ENCODE measurements at places on chromosomes 16 and 17. TPM values are rescaled to one million over a fixed set of nuclear protein-coding genes. Genes with fewer than 3 reads are reported as not detected.

DNA sequence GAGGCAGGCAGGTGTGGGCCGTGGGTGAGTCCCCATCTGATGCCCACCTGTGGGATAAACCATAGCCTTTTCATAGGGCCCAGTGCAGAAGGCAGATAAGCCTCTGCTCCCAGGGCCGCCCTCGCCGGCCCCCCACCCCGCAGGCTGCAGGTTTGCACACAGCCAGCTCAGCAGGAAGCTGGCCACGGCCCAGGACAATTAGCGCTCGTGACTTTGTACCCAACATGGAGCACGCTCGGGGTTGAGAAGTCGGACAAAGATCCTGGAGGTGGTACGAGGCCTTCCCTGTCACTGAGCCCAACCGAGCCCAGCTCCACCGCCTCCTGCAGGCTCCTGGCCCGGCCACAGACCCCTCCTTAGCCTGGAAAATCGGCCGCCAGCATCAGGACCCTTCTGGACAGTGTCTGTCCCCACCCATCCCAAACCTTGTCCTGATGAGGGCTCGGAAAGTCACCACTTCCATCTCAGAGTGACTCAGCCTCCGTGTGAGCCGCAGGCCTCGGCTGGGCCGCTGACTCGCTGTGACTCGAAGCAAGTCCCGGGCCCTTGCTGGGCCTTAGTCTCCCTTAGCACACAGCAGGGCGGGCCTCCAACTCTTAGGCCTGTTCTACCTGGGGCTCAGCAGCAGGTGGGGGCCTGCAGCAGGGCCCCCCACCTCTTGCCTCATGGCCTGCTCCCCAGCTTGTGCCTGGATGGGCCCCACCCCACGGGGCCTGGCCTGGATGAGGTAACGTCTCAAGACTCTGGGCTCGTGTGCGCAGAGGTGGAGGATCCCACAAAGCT lies 22.7 kb downstream of the FAM83G start:
- H3K4me3 ChIP-seq = no peak overlapping the region
- H3K27ac ChIP-seq = no peak overlapping the region
- no peaks in the 10 kb centered on the region for H3K27me3 ChIP-seq
- no peaks in the 10 kb centered on the region for H3K4me1 ChIP-seq
- peaks cover 2% of the 10 kb centered on the region for H3K36me3 ChIP-seq

DNA sequence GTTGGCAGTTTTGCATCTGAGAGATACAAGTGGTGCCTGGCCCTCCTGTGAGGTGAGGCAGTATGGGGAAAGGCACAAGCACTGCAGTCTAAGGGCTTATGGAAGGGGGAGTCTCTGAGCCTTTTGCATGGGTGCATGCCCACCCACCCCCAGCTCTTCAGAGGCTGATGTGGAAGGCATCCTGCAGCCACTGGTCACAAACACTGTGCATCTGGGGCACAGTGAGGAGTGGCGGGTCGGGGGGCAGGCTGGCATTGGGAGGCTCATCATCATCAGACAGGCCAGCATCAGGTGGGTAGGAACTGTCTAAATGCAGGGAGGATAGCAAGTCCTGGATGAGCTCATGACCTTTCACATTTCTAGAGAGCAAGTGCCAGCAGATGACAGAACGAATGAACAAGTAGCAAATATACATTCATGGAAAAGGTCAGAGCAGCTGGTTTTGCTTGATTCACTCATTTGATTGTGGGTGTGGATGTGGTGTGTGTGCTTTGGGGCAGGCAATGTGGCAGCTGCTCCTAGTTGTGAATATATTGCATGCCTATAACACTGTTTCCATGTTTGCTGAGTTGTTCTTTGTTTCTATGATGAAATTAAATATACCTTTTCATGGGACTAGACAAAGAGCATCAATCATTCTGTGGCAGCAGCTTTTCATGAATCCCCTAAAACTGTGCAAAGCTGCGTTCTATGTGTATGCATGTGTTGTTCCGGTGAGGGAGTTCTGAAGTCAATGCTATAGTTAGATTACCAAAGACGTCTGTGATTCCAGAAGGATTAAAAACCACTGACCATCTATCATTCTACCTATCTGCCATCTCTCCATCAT lies 29.2 kb downstream of the TRIM25 start:
- no peak overlapping the region for H3K4me3 ChIP-seq
- H3K4me1 ChIP-seq = no peaks in the 10 kb centered on the region
- DNase-seq = no peak

- peaks cover 3% of the 10 kb centered on the region for H3K27me3 ChIP-seq
- H3K4me3 ChIP-seq = no peak overlapping the region
- H3K36me3 ChIP-seq = no peaks in the 10 kb centered on the region
- no peak for DNase-seq
These were observed 3.3 kb upstream of the NOTUM start for GRCh38 chr17:81964081-81964849.

DNA sequence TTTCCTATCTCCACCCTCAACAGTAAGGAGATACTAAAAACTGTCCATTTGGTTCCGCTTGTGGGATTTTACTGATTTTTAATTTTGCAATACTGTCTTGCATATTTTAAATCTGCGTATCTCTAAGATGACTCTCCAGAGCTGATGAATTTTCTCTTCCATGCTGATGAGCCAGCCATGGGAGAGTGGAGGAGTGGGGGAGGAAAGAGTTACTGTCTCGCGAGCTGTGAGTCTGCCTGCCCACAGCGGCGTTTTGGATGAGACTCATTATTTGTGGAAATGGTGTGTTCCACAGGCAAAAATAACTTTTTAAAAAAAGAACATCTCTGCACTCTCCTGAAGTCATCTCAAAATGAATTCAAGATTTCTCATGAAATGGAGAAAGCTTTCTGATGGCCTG lies 34.6 kb upstream of the MYOCD start:
- no peaks in the 10 kb centered on the region for H3K4me1 ChIP-seq
- no peak overlapping the region for H3K4me3 ChIP-seq
- no peaks in the 10 kb centered on the region for H3K36me3 ChIP-seq
- H3K27ac ChIP-seq = no peak overlapping the region
- DNase-seq = no peak

CLEC19A gene
- not detected for polyA plus RNA-seq

DNA sequence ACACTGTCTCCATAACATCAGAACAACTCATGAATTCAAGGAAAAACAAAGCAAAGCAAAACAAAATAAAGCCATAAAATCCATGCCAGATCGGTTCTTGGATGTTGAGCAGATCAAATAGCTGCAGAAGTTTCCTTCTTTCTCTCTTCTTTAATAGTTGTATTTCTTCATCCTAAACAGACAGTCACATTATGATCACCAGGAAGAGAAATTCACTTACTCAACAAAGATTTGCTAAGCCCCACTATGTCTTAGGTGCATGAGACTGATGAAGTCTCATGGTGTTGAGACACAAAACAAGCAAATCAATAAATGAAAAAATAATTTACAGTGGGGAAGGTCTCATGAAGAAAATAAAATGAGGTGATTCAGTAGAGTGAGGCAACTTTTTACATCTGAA lies 72.8 kb downstream of the WIPI1 start:
- H3K27ac ChIP-seq = peak overlapping the region; percentile 6
- H3K4me1 ChIP-seq = peaks cover 26% of the 10 kb centered on the region
- no peaks in the 10 kb centered on the region for H3K27me3 ChIP-seq
- DNase-seq = no peak
- no peaks in the 10 kb centered on the region for H3K36me3 ChIP-seq

GRCh38 chr17:76968707-76969597 lies 100.7 kb downstream of the MGAT5B start:
- H3K27ac ChIP-seq = no peak overlapping the region
- no peak for DNase-seq
- H3K4me3 ChIP-seq = peak overlapping the region; percentile 30
- H3K27me3 ChIP-seq = peaks cover 55% of the 10 kb centered on the region
- peaks cover 7% of the 10 kb centered on the region for H3K4me1 ChIP-seq
- H3K36me3 ChIP-seq = no peaks in the 10 kb centered on the region

DNA sequence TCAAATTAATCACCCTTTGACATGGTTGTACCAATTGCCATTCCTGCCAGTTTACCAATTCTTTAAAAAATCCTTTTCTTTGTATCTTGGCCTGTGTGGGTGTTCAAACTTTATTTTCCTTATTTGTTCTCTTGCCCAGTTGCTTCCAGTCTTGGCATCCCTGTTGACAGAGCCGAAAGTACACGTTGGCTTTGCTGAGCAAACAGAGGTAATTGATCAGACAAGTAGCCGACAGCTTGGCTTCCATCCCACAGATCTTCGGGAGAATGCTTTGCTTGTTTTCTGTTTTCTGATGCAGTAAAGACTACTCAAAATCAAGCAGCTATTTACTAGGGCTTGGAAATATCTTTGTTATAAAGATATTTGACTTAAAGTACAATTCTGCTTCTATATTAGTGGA lies 506.8 kb upstream of the SALL1 start:
- H3K27ac ChIP-seq = no peak overlapping the region
- no peaks in the 10 kb centered on the region for H3K4me1 ChIP-seq
- H3K36me3 ChIP-seq = no peaks in the 10 kb centered on the region
- no peak for DNase-seq

DNA sequence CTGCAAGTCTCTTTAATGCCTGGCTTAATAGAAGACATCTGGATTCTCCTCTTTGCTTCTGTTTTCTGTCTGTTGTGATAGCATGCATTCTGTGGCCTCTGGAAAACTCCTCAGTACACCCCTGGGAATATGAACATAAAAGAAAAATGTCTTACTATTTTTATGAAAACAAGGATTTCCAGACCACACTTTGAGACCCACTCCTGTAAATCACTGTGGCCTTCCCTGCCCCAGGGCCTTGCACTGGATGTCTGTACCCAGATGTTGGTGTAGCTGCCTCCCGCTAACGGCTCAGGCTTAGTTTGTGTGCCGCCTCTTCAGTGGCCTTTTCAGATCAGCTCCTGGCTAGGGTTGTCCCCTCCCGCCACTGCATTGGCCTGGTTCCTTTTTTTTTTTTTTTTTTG lies 126.6 kb downstream of the SOCS1 start:
- no peak for DNase-seq
- no peak overlapping the region for H3K4me3 ChIP-seq
- H3K36me3 ChIP-seq = no peaks in the 10 kb centered on the region
- peaks cover 35% of the 10 kb centered on the region for H3K4me1 ChIP-seq

KIF22 gene
- polyA plus RNA-seq = 15.5 TPM

MFAP4 gene
- polyA plus RNA-seq = 8.9 TPM

DNA sequence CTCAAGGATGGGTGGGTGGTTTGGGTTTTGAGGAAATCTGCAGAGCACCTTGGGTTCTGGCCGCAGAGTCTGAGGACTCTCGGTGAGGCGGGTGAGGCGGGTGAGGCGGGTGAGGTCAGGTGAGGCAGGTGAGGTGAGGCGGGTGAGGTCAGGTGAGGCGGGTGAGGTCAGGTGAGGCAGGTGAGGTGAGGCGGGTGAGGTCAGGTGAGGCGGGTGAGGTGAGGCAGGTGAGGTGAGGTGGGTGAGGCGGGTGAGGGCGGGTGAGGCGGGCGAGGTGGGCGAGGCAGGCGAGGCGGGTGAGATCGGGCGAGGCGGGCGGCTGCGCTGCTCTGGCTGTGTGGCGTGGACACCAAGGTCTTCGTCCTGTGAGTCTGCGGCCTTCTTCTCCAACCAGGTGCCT lies 24.1 kb upstream of the RPL13 start:
- no peak overlapping the region for H3K27ac ChIP-seq
- H3K4me1 ChIP-seq = peaks cover 25% of the 10 kb centered on the region
- H3K36me3 ChIP-seq = peaks cover 86% of the 10 kb centered on the region

GRCh38 chr17:2684549-2684948 lies 27.0 kb downstream of the CLUH start:
- no peak overlapping the region for H3K27ac ChIP-seq
- H3K4me3 ChIP-seq = no peak overlapping the region
- DNase-seq = no peak
- H3K4me1 ChIP-seq = peaks cover 38% of the 10 kb centered on the region
- H3K27me3 ChIP-seq = no peaks in the 10 kb centered on the region

DNAI2 gene
- polyA plus RNA-seq = not detected

DNA sequence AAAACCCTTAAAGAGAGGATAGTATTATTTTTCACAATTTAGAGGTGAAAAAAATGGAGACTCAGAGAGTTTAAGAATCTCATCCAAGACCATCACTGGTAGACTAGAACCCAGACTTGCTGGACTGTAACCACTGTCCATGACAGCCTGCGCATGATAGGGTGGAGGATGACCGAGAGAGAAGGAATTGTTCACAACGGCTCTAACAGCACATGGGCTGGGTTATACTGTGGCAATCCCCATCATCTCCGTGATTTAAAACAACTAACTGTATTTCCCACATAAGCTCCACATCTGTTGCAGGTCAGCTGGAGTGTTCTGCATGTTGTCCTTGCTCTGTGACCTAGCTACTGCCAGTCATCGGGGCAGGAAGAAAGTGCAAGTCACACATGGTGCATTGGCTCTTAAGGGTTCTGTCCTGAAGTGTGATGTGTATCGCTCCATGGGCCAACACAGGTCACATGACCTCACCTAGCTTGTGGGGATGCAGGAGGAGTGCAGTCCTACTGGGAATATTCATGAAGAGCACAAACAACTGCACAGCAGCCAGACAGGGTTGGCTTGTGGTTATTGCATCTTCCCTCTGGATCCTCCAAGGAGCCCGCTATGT lies 131.2 kb upstream of the MPHOSPH6 start:
- H3K36me3 ChIP-seq = no peaks in the 10 kb centered on the region
- H3K27ac ChIP-seq = no peak overlapping the region
- DNase-seq = no peak
- no peak overlapping the region for H3K4me3 ChIP-seq
- H3K27me3 ChIP-seq = no peaks in the 10 kb centered on the region

GRAP gene
- polyA plus RNA-seq = 1.9 TPM

DNA sequence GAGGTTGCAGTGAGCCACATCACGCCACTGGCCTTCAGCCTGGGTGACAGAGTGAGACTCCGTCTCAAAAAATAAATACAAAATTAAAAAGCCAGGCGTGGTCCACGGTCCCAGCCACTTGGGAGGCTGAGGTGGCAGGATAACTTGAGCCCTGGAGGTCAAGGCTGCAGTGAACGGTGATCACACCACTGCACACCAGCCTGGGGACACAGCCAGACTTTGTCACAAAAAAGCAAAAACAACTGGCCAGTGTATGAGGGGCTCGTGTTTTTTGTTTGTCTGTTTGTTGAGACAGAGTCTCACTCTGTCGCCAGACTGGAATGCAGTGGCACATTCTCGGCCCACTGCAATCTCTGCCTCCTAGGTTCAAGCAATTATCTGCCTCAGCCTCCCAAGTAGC lies 1.2 kb upstream of the UBB start:
- no peak for DNase-seq
- peaks cover 26% of the 10 kb centered on the region for H3K36me3 ChIP-seq
- H3K4me3 ChIP-seq = no peak overlapping the region
- peaks cover 22% of the 10 kb centered on the region for H3K4me1 ChIP-seq
- H3K27ac ChIP-seq = peak overlapping the region; percentile 99
- H3K27me3 ChIP-seq = no peaks in the 10 kb centered on the region

SPATA2L gene
- 1.3 TPM for polyA plus RNA-seq

DNA sequence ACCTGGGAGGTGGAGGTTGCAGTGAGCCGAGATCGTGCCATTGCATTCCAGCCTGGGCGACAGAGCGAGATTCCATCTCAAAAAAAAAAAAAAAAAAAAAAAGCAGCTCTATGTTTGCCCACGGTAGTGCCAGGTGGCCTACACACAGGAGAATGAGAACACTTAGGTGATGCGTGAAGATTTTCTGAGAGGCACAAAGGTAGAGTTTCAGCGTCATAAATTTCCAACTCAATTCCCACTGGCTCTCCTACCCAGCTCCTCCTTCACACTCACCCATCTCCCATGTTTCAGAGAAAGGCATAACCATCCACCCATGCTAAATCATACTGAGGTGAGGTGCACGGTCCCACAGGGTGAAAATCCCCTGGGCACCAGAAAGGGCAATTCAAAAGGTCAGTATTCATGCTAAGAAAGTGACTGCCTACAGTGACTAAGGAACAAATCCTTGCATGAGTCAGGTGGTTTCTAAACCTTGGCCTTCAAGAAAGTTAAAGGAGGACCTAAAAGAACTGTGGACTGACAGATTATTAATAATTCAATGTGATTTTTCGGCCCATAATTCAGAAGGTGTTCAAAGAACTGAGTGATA lies 4.8 kb downstream of the DCAKD start:
- no peaks in the 10 kb centered on the region for H3K36me3 ChIP-seq
- no peak overlapping the region for H3K27ac ChIP-seq
- DNase-seq = no peak
- no peak overlapping the region for H3K4me3 ChIP-seq

ST6GALNAC1 gene
- 0.38 TPM for polyA plus RNA-seq

All from psoas muscle (tissue), 8 donors.